Activated CD4-positive, alpha-beta memory T cell treated with anti-CD3 and anti-CD28 coated beads for 36 hours (primary cell): ENCODE measurements at places on chromosomes 4 and X.

DNA sequence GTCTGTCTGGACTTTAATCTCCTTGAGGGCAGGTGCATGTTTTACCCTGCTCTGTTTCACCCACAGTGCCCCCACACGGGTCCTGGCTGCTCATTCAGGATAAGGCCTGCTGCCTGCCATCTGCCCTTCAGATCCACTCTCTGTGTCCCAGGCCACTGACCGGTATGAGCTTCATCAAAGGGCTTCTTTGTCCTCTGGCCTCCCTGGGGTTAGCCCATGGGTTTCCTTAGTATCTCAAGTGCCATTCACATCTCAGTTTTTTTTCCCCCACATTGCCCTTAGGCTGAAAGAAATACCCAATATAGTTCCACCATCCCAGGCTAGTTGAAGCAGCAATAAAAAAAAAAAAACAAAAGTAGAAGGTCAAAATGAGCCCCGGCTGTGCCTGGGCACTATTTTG, 9.3 kb downstream of the CD99L2 start:
- no peak for DNase-seq

GRCh38 chr4:26127851-26128337, 192.9 kb upstream of the RBPJ start:
- DNase-seq, result peak; percentile 30

- no peak for DNase-seq
Measured at GRCh38 chrX:16155581-16156096, 11.6 kb upstream of the MAGEB17 start.

DNA sequence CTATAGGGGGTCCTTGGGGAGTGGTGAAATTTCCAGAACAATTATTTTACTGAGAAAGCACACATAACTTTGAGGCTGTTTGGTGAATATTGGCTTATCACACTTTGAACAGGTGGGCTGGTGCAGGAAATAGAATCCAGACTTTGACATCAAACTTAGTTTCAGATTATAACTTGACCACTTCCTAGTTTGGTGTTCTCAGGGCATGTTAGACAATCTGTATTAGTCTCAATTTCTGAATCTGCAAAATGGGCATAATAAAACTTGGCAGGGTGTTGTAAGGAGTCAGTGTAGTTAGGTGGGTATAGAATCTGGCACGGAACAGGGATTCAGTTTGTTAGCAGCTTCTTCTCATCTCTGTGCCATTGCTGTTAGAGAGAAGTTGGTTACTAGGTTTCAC, 43.3 kb upstream of the MBNL3 start:
- DNase-seq, result no peak

GRCh38 chrX:125954236-125954635, 211.9 kb downstream of the DCAF12L2 start:
- no peak for DNase-seq

DNA sequence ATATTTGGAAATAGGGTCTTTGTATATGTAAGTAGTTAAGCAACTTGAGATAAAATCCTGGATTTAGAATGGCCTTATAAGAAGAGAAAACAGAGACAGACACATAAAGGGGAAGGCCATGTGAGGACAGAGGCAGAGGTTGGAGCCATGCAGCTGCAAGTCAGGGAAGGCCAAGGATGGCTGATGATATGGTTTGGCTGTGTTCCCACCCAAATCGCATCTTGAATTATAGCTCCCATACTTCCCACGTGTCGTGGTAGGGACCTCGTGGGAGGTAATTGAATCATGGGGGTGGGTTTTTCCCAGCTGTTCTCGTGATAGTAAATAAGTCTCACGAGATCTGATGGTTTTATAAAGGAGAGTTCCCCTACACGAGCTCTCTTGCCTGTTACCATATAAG, 76.3 kb downstream of the STK32B start:
- DNase-seq, result no peak

GRCh38 chrX:19682712-19683331, 167.5 kb upstream of the MAP3K15 start:
- DNase-seq, result peak; percentile 87

GRCh38 chr4:89287945-89288344, 19.7 kb downstream of the GPRIN3 start:
- DNase-seq, result no peak

DNA sequence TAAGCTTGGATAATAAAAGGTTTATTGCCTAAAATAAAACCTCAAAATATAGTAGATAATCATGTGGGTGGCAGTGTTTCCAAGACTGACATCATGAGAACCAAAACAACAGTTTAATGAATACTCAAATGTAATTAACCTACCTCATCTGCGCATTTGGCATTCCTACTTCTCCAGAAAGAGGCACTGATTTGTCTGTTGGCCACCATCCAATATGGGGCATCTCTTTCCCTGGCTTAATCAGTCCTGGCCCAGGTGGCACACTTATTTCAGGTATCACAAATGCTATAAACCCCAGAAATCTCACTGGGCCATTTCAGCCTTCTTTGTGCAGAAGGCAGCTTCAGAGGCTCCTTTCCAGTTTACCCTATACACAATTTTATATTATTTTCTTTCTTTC, 192.2 kb downstream of the COMMD8 start:
- no peak for DNase-seq

DNA sequence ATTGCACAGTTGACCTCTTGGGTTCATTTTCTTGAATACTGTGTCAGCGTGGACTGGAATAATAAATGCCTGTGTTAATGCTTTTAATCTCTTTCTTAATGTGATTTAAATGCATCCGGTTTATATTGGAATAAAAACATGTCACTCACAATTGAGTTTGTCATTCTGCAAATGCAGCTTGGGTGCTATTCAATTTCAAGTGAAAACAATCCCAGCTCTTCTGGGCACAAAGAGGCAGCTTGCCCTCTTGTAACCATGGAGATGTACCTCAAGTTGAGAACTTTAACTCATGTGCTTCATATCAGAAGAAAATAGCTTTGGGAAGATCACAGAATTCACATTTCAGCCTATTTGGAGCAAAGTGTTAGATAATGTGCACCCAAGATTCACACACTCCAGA, 355.7 kb upstream of the GNPDA2 start:
- no peak for DNase-seq

GRCh38 chr4:38985410-38986100, 46.7 kb downstream of the TMEM156 start:
- DNase-seq, result no peak

GRCh38 chr4:134260126-134260525, 58.5 kb upstream of the PABPC4L start:
- no peak for DNase-seq

- DNase-seq, result peak; percentile 12
Measured at GRCh38 chrX:31036895-31037294, 34.9 kb downstream of the FTHL17 start.

GRCh38 chr4:7134737-7135388, 57.5 kb upstream of the SORCS2 start:
- no peak for DNase-seq

- no peak for DNase-seq
Measured at GRCh38 chr4:785332-786073, 40.4 kb downstream of the CPLX1 start.

DNA sequence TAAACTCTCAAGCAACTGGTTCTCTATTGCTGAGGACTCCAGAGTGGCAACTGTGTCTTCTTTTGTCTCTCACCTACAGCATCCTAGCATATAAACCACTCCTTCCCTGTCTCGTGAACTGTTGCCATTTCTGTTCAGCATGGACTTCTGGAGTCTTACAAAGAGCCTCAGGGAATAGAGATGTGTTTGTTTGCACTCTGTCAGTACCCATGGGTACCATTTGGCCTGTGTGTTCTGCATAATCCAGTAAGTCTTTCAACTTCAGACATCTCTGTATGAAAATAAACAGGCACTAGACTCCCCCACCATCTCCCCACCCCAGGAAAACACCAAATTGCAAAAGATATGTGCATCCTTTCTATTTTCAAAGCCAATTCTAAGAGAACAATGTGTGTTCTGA, 1351.6 kb upstream of the PABPC4L start:
- no peak for DNase-seq

GRCh38 chrX:155127465-155127864, 56.2 kb downstream of the BRCC3 start:
- no peak for DNase-seq

GRCh38 chrX:16868920-16869319, 1.2 kb downstream of the RBBP7 start:
- peak; percentile 33 for DNase-seq

GRCh38 chr4:70979445-70980008, 13.9 kb upstream of the DCK start:
- DNase-seq, result no peak

DNA sequence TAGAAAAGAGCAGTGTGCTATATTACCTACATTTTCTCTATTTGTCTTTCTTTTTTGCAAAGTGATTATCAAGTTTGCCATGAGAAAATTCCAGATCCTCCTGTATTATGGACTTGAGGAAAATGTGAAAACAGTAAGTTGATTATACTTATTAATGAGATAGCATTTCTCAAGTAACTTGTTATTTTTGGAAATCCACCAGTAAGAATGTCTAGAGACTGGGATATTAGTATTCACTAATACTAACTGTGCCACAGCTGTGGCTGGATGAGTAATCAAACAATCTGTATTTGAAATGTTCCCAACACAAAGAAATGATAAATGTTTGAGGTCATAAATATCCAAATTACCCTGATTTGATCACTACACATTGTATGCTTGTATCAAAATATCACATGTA, 147.0 kb upstream of the CTSO start:
- no peak for DNase-seq

DNA sequence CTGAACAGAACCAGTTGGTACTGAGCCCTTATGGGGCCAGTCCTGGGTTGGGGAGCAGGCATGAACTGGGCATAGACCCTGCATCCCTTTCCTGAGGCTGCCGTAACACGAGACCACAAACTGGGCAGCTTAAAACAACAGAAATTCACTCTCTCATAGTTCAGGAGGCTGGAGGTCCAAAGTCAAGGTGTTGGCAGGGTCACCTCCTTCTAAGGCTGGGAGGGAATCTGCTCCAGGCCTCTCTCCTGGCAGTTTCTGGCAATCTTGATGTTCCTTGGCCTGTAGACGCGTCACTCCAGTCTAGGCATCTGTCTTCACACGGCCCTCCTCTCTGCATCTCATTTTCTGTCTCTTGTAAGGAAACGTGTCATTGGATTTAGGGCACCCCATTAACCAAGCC, 19.8 kb upstream of the SORCS2 start:
- DNase-seq, result no peak

DNA sequence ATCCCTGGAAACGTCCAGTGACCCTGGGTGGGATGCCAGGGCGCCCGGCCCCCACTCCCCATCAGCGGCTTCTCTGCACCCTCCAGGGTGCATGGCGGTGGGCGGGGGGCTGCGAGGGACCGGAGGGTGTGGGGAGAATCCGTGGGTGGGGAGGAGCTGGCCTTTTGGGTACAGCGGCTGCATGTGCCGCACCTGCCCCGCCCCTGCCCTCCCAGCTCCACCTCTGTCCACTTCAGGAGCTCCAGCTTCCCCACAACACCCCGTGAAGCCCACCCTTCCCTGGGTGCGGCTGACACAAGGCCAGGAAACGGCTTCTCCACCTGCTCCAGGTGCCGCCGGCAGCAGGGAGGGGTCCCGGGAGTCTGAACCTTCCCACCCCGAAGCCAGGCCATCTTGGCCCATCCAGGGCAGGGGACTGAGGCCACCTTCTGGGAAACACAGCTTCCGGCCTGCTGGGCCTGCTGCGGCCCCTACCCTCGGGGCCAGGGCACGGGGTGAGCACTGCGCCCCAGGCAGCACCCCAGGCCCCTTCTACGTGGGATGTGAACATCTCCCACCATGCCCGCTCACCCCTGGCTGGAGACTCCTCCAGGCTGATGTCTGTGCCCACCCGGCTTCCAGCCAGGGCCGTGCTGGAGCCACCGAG, 34.6 kb downstream of the CPLX1 start:
- DNase-seq, result no peak

DNA sequence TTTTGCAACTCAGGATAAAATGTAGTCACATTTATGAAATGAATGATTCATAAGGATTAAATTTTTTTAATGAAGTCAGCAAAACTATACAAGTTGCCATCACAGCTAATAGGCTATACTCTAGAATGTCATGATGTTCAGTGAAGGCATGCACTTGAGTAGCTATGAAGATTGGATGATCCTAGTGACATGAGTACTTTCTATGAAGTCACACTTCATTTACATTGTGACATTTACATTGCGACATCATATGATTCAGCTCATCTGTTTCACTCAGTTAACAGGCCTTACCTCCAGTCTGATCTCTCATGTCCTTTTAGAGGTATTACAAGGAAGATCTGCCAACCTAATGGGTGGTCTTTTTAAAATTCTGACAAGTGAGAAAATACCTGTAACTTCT, 82.7 kb upstream of the FGF13 start:
- DNase-seq, result no peak

- no peak for DNase-seq
Measured at GRCh38 chr4:108965016-108965415, 202.2 kb upstream of the ETNPPL start.

DNA sequence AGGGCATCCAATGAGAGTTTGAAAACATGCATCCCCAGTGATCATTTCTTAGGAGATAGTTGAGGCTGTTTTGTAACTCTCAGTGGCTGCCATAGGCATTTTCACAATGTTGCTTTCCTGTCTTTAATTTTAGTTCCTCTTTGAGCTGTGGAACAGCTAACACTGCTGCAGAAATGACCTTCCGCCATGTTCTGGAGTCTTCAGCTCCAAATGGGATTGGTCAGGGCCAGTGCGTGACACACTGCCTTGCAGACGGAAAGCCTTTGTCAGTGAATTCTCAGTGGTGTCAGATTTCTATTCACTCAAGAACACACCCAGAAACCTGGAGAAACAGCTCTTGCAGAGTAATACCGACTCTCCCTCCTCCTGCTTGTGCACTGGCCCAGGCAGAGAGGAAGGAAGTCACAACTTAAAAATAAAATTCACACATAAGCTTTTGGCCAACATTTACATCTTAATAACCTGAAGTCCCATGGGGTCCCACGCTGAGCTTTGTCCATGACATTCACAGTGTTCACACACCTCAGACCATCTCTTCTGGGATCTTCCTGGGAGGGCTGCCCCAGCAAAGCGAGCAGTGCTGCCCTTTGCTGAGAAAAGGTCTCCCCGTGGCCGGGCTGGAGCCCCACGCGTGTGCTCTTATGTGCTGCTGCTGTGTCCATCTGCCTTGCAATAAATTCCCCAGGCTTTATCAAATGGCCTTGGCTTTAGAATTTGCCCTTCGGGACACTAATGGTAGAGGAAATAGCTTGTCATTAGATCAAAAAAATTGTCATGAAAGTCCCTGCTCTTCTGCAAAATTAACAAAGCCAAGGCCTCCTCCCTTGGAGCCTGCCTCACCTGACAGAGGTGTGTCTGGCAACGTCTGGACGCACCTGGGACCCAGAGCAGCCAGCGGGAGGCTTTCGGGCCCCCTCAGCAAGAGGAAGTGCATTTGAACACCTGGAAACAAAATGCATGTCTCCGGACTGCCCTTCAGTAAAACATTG, 126.8 kb downstream of the IRF2 start:
- no peak for DNase-seq

DNA sequence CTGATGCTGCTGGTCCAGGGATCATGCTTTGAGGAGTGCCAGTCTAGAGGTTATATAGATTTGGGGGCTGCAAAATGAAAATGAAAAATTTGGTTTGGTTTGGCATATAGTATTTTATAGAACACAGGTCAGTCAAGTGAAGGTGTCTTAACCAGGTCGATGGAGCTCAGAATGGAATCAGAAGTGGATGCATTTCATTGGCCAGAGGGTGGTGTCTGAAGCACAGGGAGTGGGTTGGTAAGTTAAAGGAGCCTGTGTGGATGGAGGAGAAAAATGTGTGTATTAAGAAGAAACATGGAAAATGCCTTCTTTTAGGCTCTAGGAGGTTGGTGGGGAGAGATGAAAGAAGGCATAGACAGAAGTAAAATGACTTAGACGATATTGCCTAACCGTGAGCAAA, 8.6 kb downstream of the GALNT7 start:
- no peak for DNase-seq

- DNase-seq, result no peak
Measured at GRCh38 chr4:30714408-30715031, 5.6 kb upstream of the PCDH7 start.

GRCh38 chr4:146632770-146633470, 5.8 kb upstream of the POU4F2 start:
- DNase-seq, result no peak
